ENCODE measurements at places on chromosomes 13 and 19.

DNA sequence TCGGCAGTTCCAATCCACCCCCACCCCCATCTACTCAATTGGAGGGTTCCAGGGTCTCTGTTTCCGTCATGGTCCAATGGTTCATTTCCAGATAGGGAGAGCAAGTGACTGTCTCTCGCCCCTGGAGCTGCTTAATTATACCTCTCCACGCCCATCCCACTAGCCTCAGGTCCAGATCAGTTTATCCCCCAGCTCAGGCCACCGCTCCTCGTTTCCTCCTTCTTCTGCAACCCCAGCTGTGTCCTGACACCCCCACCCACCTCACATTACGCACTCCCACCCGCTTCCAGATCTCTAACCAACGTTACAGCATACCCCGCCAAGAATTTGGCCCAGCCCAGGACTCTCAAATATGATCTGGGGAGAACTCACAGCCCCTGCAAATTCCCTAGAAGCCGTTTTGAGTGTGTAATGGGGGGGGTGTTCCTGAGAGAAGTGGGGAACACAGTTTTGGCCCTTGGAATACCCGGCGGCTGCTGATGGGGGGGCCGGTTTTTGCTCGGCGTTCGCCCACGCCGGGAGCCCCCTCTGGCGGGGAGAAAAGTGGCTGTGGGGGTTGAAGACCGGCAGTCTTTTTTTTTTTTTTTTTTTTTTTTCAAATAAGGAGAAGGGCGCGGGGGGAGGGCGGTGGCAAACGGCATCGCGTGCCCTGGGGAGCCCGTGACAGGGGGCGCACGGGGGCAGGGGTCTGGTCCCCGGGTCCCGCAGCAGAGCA, 1.7 kb upstream of the PDE4A start:
- DNase-seq = no peak

DNA sequence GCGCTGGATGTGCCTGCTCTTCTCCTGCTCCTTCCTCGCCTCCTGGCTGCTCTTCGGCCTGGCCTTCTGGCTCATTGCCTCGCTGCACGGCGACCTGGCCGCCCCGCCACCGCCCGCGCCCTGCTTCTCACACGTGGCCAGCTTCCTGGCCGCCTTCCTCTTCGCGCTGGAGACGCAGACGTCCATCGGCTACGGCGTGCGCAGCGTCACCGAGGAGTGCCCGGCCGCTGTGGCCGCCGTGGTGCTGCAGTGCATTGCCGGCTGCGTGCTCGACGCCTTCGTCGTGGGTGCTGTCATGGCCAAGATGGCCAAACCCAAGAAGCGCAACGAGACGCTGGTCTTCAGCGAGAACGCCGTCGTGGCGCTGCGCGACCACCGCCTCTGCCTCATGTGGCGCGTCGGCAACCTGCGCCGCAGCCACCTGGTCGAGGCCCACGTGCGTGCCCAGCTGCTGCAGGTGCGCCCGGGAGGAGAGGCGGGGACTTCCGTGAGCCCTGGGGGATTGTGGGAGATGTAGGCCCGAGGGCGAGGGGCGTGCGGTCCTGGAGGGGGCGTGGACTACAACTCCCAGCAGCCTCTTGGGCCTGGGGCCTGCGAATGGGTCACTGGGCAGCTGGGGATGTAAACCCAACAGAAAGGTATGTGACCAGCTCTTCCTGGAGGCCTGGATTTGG, 6.7 kb downstream of the KCNJ14 start:
- DNase-seq = no peak

- DNase-seq = no peak
These were observed 87.4 kb downstream of the RBM26 start for GRCh38 chr13:79318664-79319063.

- peak; percentile 69 for DNase-seq
These were observed 2.5 kb upstream of the EEF2 start for GRCh38 chr19:3987619-3988371.

Data from stimulated activated CD8-positive, alpha-beta memory T cell treated with anti-CD3 and anti-CD28 coated beads, Interleukin-7, amount 100 ng/mL, for 1 hour (primary cell).